ENCODE measurements at places on chromosomes 12 and 14. TPM values are rescaled to one million over a fixed set of nuclear protein-coding genes. Genes with fewer than 3 reads are reported as not detected.

DNA sequence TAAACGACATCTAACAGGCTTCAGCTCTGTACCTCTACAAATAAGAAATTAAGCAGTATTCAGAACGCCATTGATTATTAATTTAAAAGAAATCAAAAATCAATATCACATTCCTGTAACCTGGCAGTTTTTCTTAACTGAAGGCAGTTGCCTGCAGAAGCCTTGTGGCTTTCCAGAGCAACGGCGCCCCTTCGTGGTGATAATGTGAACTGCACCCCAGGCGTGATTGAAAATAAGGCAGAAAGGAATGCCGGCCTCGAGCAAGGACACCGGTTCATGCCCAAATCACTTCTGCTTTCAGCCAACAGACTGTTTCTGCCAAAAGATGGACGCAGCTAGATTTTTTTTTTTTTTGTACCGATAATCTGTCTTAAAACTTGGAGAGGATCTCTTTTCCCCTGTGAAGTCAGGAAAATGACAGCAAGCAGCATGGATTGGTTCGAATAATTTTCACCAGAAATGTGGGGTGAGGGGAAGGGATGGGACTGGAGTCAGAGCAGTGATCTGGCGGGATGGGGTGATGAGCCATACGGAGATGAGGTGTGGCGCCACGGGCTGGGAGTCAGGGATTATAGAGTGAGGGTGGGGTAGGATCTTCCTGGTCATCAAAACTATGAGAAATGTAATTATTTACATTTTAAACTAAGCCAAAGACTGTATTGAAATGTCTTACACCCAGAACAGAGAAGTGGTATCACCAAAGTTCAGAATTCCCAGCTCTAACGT lies 473.0 kb downstream of the DPF3 start:
- DNase-seq: peak; percentile 78

- no peak for DNase-seq
These were observed 17.1 kb downstream of the SLC11A2 start for GRCh38 chr12:51009056-51009440.

DNA sequence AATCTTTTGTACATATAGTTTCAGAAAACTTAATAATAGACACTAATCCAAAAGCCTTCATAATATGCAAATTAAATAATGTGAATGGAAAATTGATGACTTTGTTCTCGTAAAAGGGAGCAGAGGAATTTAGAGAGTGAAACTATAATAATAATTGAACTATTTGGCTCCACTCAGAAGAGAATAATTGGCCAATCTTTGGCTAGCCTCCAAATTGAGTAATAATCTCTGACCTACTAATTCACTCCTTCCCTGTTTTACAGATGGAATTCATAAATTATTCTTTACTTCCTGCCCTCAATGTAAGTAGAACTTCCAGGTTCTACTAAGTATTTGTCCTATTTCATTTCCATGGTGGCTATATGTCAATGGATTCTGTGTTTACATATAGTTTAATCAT lies 15.8 kb downstream of the TRIM9 start:
- no peak for DNase-seq

DNA sequence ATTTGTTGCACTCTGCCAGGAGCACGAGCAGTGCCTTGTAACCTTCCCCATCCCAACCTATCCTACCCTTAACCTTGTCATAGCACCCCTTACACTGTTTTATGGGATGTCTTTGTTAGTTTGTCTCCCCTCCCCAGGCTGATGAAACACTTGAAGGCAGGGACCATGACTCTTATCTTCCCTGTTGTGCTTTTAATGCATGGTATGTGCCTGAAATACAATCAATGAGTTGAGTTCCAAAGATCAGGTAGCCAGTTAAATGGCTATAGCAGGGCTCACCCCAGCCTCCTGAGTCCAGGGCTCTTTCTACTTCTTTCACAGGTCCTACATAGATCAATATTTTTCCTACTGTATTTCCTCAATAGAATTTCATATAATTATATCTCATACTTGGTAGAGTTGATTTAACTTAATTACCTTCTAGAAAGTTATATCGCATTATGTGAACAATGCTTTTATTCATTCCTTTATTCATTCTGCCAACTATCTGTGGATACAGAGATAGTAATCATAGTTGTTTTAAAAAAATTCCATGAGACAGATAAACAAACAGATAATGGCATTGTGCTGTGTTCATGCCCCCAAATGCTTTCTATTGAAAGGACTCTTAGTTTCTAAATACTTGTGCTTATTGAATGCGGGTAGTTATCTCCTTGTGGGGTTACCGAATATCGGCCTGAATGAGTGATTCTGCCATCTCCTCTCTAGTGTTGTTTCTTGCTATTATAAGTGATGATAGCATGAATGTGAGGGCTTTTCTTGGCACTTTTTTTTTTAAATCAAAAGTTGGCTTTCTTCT lies 347.4 kb downstream of the NPAS3 start:
- DNase-seq: no peak

GRCh38 chr14:66206554-66206953 lies 279.6 kb upstream of the CCDC196 start:
- no peak for DNase-seq

DNA sequence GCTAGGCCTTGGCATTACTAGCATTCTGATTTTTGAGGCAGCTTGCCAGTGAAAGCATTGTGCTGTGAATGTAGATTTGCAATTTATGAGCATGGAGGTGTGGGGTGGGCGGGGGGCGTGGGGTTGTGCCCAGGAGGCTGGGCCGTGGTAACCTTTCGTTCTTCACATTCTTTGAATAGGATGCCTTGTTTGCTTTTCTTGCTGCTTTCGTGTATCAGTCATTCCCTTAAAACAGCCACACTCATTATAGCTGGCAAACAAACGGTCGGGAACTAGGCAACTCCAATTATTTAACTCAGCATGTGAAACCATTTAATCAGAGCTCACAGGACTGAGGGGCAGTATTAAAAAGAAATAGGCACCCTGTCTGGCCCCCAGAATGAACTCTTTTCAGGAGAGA lies 115.9 kb upstream of the PELI2 start:
- no peak for DNase-seq

DNA sequence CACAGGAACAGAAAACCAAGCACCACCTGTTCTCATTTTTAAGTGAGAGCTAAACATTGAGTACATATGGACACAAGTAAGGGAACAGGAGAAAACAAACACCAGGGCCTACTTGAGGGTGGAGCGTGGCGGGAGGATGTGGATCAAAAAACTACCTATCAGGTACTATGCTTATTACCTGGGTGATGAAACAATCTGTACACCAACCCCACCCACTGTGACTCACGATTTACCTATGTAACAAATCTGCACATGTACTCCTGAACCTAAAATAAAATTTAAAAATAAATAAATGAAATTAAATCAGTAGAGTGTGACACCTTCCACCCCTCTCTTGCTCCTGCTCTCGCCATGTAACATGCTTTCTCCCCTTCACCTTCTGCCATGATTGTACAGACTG lies 615.5 kb downstream of the RPL10L start:
- no peak for DNase-seq

DNA sequence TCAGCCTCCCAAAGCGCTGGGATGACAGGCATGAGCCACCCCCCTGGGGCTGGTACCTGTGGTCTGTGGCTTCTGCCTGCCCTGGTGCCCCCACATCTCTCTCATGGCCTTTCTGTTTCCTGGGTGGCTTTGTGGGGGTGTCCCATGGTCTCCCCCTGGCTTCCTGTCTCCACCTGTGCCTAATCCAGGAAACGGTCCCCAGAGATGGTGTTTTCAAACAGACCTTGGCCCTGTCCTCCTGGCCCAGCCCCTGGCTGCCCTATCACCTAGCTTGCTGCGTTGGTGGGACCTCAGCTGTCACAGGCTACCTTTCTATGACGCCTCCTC lies 18.1 kb downstream of the MEG3 start:
- DNase-seq: no peak

- peak; percentile 94 for DNase-seq
These were observed 52.0 kb upstream of the ITPR2 start for GRCh38 chr12:26884765-26885576.

DNA sequence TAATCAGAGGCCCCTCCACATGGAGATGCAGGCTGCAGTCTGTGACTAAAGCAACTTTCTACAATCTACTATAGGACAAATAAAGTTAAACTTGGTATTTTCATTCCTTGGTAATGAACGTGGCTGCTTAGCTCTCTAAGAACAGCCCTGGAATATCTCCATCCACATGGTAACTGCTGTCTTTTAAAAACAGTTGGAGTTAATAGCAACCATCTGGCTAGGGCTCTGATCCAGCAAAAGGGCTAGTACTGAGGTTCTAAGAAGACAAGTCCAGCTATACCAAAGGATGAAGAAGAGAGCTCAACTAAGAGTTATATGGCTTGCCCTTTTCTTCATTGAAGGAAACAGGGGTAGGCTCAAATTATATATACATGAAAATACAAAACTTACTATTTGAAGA lies 920.1 kb downstream of the FLRT2 start:
- no peak for DNase-seq

- DNase-seq: peak; percentile 51
These were observed 768.1 kb upstream of the TBX3 start for GRCh38 chr12:115451780-115452736.

GRCh38 chr12:6228535-6229223 lies 28.5 kb downstream of the CD9 start:
- no peak for DNase-seq

GRCh38 chr12:946631-947030 lies 2.9 kb downstream of the RAD52 start:
- no peak for DNase-seq

GRCh38 chr14:71311061-71311460 lies 403.8 kb downstream of the PCNX1 start:
- DNase-seq: no peak

- DNase-seq: no peak
These were observed 6.3 kb downstream of the PPFIBP1 start for GRCh38 chr12:27530157-27530922.

DNA sequence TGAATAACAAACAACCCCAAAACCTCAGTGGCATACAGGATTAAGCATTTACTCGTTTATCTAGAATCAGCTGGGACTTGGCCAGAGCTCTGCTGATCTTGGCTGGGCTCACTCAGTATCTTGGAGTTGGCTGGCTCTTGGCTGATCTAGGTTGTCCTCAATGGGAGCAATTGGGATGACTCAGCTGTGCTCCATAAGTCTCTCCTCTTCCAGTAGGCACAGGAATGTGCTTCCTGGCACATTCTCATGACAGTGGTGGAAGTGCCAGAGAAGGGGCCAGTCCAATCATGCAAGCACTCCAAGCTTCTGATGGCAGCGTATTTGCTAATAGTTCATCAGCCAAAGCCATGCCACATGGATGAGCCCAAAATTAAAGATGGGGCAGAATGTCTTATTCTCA lies 41.7 kb upstream of the ANO4 start:
- no peak for DNase-seq

DNA sequence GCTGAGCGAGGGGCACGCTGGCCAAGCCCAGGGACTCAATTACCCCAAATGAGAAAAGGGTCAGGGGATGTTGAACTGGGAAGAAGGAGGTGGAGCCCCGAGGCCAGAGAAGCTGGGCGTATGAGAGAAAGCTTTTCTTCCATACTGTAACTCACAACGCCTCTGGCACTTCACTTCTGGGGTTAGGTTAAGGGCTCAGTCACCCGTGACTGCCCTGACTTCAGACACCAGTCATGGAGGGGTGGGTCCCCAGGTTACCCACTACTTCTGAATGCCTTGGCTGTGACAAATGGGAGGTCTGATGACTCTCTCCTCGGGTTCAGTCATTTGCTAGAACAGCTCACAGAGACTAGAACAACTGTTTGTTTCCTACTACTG lies 5.5 kb upstream of the GPR132 start:
- no peak for DNase-seq

DNA sequence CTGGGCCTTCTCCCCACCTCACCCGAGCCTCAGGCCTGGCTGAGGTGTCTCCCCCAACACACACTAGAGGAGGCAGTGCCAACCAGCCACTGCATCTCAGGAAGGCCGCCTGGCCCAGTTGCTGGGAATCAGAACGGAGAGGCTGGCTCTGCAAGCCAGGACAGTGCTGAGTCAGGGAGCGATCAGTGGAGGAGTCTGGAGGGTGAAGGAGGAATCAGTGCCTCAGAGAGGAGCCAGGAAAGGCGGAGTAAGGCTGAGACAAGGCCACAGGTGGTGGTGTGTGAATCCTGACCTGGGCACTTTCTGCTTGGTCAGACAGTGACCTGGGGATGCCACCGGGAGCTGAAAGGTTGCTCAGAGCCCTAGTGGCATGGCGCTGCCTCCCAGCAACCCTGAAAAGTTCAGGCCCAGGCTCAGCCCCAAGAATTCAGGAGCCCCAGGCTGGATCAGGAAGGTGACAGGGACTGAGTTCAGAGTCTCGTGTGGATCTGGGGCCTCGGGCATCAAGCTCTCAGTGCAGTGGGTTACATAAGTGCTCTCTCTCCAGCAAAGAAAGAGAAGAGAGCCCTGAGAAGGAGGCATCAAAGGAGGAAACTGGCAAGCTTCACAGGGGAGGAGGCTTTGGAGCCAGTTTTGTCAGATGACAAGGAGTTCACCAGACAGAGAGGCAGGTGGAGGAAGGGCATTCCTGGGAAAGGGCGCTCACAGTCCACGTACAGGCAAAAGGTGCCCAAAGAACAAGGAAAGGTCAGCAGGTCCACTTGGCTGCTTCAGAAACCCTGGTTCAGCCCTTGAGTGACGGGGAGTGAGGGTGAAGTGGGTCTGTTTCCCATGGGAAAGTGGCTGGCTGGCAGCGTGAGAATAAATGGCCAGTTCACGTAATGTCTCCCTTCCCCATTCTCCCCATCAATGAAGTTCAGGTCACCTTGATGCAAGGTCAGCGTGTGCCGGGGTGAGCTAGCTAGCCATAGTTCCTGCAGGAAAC lies 87.8 kb downstream of the ZFP36L1 start:
- DNase-seq: no peak

GRCh38 chr12:14059548-14059947 lies 78.1 kb upstream of the GRIN2B start:
- no peak for DNase-seq

The SMCO3 gene
- 1.2 TPM for total RNA-seq

The DPY19L2 gene
- 2.4 TPM for total RNA-seq

The ANKS1B gene
- not detected for total RNA-seq

The PTCSC3 gene
- not detected for total RNA-seq

The ADCY6 gene
- 43.3 TPM for total RNA-seq

The AMIGO2 gene
- 4.2 TPM for total RNA-seq

The LTB4R gene
- total RNA-seq: 3.6 TPM

The KSR2 gene
- under 0.01 TPM for total RNA-seq

The TMEM119 gene
- under 0.01 TPM for total RNA-seq

The ING4 gene
- total RNA-seq: 61.1 TPM

The DYRK2 gene
- 12.8 TPM for total RNA-seq

The TCTN1 gene
- total RNA-seq: 7.9 TPM

The NGB gene
- not detected for total RNA-seq

The GNG2 gene
- 2.9 TPM for total RNA-seq

The PRH2 gene
- not detected for total RNA-seq
